ENCODE measurements at places on chromosomes 1 and 21.

GRCh38 chr21:30014886-30015285, 75.1 kb upstream of the GRIK1 start:
- no peak for DNase-seq

GRCh38 chr1:92848201-92848600, 16.4 kb downstream of the RPL5 start:
- DNase-seq, result no peak

- DNase-seq, result no peak
These were observed 162.1 kb downstream of the HHAT start for GRCh38 chr1:210490781-210491180.

DNA sequence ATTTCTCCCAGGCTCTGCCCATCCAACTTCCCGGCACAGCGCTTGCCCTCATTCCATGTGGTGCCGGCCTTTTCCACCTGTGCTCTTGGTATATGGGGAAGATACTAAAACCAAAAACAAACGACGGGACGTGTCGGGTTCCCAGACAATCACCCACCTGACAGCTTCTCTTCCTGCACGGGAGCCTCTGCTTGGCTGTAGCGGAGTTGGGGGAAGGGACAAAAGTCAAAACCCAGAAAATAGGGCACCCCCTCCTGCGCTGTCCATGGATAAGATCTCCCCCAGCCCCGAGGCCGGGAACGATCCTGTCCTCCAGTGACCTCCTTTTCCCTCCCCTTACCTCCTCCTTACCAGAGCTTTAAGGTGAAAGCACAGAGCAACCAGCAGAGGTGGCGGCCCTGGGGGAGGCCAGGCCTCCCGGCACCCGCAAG, 640 bp downstream of the JTB start:
- DNase-seq, result no peak

GRCh38 chr1:145845144-145845513, 301 bp upstream of the NUDT17 start:
- DNase-seq, result no peak

- DNase-seq, result no peak
These were observed 15.4 kb downstream of the CCDC17 start for GRCh38 chr1:45608175-45609156.

GRCh38 chr1:234628089-234628488, 18.1 kb upstream of the IRF2BP2 start:
- peak; percentile 61 for DNase-seq

DNA sequence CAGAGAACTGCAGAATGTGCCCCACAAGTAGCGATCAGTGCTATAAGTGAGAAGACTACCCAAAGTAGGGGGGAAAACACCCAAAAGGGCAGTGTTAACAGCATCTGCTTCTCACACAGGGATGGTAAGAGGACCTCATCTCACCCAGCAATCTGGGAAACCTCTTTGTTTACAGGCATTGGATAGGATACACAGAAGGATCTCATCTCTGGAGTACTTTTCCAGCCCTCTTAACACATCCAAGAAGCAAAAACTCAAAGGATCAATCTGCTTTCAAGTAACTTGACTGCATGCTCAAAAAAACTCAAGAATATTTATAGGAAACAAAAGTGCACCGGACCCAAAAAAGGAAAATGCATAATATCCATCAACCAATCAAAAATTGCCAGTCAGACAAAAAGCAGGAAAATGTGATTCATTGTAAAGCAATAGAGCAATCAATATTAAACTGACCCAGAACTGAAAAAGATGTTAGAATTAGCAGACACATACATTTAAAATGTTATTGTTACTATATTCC, 311.0 kb upstream of the CXADR start:
- no peak for DNase-seq

- DNase-seq, result peak; percentile 77
These were observed 74.7 kb downstream of the LEPR start for GRCh38 chr1:65495137-65495536.

DNA sequence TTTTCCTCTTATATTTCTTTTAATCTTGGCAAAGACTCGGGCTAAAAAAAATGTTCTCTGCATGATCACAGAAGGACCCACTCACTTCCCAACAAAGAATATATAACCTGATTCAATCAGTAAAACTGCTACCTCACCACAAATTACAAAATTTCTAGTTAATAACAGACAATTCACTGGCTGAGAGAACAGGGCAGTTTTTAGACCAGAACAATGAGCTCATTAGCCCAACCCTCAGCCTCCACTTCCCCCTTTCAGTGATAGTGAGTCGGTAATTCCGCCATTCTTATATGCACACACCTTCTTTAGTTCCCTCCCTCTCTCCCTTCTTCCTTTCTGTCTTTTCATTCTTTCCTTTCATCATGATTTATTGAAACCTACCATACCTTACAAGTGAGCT, 8.9 kb downstream of the SIPA1L2 start:
- no peak for DNase-seq

DNA sequence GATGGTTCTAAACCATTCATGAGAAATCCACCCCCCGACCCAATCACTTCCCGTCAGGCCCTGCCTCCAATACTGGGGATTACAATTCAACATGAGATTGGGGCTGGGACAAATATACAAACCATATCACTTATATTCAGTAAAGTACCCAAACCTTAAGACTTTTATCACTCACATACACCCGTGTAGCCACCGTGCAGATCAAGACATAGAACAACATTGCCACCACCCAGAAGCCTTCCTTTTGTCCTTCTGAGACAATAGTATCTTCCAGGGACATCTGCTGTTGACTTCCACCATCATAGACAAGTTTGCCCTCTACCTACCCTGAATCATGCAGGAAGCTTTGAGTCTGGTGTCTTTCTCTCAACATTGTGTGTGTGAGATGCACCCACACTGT, 37.5 kb downstream of the CLIC6 start:
- DNase-seq, result no peak

DNA sequence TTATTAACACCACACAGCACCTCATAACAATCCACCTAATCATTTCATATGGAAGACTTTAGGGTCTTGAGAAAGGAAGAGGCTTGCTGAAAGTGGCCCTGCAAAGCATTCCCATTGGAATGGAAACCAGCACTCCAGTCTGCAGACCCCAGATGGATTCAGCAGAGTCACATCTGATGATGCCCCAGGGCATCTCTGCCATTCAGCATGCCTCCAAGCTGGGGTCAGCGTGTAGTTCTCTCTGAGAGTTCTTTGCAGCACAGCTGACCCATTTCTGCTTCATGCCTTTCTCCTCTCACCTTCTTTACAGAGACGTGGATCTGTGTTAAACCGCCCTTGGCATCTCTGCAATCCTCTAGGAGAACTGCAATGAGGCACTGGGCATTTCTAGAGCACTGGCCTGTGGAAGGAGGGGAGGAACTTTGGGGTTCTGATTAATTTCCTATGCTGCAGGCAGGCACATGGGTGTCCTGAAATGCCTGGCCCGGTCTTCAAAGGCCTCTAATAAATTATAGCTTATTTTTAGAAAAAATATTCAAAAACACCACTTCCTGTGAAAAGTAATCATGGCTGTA, 2.6 kb upstream of the LUZP1 start:
- DNase-seq, result peak; percentile 48
